ENCODE measurements at places on chromosomes 5 and 9. TPM values are rescaled to one million over a fixed set of nuclear protein-coding genes. Genes with fewer than 3 reads are reported as not detected.

SIL1 gene
- total RNA-seq, result 66.6 TPM

LIX1 gene
- not detected for total RNA-seq

SLC1A3 gene
- 429 TPM for total RNA-seq

ZNF883 gene
- total RNA-seq, result 2.5 TPM

ZNF366 gene
- total RNA-seq, result 13.8 TPM
